ENCODE measurements at places on chromosomes 7 and 10.
A peak's percentile ranks its signal among the peaks of the same experiment; 100 is the strongest.

DNA sequence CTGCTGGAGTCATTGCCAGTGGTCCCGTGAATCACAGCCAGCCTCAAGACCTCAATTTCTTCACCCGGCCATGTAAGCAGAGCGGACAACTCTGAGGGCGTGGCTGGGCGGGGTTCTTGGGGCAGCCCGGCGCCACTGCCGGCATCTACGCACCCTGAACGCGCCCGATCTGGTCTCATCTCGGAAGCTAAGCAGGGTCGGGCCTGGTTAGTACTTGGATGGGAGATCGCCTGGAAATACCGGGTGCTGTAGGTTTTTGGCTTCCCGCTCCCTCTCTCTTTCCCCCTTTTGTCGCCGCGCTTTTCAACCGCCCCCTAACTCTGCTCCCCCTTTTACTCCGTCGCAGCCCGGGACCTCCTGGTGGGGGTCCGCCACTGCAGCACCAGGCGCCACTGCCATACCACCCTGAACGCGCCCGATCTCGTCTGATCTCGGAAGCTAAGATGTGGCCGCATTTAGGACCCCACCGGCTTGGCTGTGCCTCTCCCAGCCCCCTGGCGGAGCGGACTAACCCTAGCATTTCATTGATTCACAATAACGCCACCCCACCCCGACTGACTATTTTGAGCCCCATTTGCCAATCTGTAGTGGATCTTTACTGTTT is 25.3 kb downstream of the GARIN1A start:
- peak; percentile 64 for DNase-seq

DNA sequence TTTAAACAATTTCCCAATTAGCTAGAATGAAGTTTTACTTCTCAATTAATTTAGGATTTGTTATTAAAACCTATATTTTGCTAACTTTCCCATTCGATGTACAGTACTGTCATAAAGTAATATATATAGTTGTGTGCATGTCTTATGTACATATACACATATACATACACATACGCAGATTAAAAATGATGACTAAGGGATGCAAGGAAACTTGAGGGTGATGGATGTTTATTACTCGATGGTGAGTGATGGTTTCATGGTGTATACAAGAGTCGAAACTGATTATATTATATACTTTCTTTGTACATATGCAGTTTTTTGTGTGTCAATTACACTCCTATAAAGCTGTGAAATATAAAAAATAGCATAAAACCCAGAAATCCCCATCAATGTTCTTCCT is 248.2 kb downstream of the COBL start:
- no peak for DNase-seq

GRCh38 chr7:93249491-93250148 is 17.5 kb downstream of the VPS50 start:
- DNase-seq = peak; percentile 6

DNA sequence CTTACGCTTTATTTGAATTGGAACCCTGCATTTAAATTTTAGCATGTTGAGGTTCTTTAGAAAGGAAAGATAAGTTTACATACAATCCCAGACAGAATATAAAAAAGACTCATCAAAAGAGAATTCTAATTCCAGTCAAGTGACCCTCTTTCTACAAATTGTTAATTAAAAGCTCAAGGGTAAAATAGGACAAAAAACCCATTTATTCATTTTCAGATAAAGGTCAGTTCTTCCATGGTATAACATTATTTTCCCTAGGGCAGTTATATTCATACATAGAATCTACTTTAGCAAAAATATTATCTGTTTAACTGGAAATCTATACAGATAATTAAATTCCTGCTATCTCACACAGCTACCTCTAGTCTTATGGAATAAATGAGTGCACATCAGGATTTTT is 137.5 kb upstream of the LAMB4 start:
- no peak for DNase-seq

DNA sequence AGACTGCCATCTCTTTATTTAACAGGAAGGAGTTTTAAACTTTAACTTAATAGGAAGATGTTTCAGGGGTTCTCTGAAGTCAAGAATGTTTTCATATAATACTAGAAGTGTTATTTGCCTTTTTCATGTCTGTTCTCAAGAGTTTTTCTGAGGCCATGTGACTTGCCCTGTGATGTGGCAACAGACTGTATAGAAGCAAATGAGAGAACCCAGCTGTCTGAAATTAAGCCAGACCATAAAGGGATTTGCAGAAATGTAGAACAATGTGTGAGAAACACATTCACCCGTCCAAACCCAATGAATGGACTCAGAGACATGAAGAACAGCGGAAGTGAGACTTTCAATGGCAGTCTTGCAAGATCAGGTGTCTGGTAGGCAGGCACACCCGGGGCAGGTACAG is 23.8 kb downstream of the MAPK8 start:
- DNase-seq = no peak

- DNase-seq = peak; percentile 16
Observed at GRCh38 chr7:27532314-27532713, 130.4 kb downstream of the HIBADH start.

GRCh38 chr7:8178353-8178752 is 83.6 kb downstream of the ICA1 start:
- no peak for DNase-seq

GRCh38 chr7:91959023-91959422 is 18.4 kb downstream of the AKAP9 start:
- DNase-seq = no peak

DNA sequence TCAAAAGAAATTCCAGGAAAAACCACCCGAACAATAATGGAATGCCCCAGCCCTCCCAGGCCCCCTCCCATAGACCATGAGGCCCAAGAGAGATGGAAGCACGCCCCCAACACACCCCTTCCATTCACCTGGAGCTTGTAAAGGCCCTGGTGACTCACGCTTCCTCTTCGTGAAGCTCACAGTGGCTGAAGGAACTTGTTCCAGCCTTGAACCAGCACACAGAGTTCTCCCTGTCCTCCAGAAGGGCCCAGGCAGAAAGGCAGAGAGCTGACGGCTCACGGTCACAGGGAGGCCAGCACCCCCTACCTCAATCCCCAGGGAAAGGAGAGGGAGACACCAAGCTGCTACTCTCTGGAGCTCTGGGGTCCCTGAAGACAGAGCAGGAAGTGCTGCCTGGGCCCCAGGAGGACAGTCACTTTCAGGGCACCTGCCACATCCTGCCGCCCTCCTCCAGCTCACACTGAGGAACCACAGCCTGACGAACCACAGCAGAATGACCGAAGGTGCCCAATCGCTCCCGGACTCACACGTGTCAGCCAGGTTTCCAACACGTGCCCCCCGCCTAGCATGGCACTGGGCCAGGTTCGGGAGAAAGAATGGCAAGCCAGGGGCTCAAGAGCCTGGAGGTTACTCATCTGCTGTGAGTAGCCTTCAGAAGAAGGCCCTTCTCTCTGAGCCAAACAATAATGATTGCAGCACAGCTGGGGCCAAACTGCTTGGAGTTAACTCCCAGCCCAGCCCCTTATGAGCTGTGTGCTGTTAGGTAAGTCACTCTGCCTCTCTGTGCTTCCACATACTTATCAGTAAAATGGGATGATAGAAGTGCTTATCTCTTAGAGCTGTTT is 52.8 kb downstream of the DLG5 start:
- DNase-seq = peak; percentile 76

DNA sequence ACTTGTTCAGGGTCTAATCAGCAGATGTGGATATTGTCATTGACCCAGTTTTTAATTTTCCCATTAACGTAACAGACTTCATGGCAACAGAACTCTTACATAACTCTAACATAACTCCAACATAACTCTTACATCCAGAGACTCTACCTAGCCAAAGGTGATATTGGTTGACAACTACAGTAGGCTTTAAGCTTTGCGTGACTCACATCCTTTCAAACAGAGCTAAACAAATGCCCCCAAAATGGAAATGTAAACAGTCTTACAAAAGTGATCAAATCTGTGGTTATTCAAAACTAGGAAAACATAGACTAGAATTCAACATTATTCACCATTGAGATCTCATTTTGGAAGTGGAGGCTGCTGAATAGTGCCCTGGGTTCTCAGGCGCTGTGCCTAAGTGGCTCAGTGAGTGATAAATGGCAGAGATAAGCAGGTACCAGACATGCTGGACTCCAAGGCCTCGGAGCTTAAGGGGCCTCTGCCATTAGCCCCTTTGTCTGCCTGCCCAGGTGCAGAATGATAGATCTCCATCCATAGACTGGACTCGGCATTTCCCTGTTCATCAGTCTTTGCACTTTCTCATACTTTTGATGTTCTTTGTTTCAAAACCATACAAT is 34.3 kb upstream of the BTBD16 start:
- no peak for DNase-seq

Data from EL (cell line).